Fibroblast of lung (primary cell): ENCODE measurements at places on chromosomes 7 and 10. TPM values are rescaled to one million over a fixed set of nuclear protein-coding genes. Genes with fewer than 3 reads are reported as not detected.

DNA sequence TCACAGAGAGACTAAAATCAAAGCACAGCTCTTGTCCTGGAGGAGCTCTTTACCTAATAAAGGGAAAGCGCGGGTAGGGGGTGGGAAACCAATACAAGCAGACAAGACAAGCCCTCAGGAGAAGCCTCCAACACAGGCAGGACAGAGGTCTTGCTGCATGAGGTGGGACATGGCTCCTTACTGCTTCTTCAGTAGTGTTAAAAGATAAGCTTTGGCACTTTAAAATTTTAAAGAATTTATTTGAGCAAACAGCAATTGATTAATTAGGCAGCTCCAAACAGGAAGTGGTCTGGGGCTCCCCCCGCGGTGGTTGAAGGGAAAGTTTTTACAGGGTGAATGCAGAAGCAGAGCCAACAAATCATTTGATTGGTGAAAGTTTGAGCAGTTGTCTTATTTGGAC lies 50.3 kb upstream of the MACC1 start:
- no peak for DNase-seq

DNA sequence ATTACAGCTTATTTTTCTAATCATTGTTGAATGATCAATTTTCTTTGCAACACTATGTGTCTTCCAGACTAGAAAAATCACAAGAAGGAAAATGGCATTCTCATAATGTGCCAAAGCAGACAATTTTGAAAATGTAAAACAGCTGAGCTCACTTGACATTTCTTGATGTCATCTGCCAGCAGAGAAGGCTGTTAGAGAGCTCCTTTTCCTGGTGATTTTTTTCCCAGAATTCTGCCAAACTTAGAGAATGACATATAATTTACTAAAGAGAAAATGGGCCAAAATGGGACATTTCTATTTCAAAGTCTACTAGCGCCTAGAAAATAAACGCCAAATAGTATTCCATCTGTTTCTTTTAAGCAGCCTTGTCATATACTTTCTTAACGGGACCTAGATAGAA lies 88.9 kb upstream of the CSTF2T start:
- DNase-seq: no peak

- DNase-seq: no peak
These were observed 172.8 kb upstream of the CTBP2 start for GRCh38 chr10:125333209-125333591.

GRCh38 chr7:3070908-3071307 lies 27.2 kb upstream of the CARD11 start:
- DNase-seq: no peak

DNA sequence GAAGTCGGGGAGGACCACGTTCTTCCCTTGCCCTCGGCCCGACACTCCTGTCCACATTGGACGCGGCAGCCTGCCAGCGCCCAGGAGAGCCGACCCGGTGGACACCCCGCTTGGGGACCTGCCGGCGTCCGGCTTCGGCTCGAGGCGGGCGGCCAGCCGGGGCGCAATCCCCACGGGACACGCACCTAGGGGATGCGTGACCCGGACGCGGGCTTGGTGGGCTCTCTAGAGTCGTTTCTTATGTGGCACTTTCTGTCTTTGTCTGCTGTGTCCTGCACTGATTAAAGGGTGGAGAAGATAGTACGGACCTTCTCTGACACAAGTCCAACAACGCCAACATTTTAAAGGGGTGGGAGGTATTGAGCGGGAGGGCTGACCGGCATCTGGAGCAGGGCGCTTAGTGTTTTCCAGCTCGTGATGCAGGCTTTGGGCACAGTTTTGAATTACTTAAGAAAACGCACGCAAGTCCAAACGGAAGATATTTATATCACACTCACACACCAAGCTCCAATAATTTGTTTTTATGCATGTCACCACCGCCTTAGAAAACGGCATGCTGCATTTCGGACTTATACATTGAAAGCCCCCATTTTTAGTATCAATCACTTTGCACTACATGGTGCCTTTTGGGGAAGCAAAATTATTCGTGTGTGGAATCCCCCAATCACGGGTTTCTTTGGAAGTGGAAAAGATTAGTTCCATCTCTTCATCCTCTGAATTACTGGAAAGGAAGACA lies 3.9 kb upstream of the SPAG6 start:
- DNase-seq: no peak

GRCh38 chr10:71564194-71564820 lies 155.3 kb downstream of the C10orf105 start:
- no peak for DNase-seq

GRCh38 chr7:106465704-106466468 lies 181.1 kb upstream of the NAMPT start:
- DNase-seq: peak; percentile 25

GRCh38 chr10:91091780-91092179 lies 128.7 kb upstream of the PCGF5 start:
- DNase-seq: no peak

DNA sequence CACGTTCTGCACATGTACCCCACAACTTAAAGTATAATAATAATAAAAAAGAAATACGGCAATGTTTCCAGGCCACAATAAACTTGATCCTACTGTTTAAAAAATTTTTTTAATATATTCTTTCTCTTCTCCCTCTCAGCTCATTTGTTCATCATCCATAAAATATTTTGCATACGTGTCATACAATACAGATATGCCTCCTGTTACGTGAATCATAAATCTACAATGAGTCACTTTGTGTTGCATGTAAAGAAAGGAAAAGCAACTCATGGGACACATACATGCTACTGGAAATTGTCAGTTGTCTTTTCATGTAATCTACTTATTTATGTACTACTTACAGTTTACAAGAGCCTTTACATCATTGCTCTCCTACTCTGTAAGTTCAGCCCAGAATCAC lies 1.1 kb upstream of the TECTB start:
- no peak for DNase-seq

DNA sequence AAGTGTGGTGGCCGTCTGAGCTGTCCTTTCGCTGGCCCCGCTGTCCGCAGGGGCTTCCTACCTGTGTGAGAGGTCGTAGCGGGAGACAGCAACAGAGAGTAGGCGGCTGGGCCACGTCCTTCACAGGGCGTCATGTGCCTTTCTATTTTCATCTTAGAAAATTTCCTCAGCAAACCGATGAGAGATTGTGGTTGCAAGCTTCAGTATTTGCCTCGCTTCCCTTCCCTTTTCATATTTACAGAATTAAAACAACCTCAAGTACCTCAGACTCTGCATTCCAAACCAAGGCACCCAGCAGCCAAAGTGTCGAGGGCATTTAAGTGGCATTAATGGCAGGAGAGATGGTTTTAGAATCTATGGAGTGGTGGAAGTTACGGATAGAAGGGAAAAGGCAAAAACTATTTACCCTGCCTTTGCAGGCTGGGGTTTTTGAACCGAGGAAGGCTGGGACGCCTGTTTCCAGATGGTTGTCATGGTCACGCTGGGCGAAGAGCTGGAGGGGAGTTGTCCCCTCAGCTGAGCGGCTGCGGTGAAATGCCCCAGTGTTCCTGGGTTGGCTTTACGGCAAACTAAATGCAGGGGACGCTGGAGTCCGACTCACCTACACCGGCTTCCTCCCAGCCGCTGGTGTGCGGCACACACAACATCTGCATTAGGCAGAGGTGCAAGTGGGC lies 41.9 kb downstream of the WIPI2 start:
- no peak for DNase-seq

DNA sequence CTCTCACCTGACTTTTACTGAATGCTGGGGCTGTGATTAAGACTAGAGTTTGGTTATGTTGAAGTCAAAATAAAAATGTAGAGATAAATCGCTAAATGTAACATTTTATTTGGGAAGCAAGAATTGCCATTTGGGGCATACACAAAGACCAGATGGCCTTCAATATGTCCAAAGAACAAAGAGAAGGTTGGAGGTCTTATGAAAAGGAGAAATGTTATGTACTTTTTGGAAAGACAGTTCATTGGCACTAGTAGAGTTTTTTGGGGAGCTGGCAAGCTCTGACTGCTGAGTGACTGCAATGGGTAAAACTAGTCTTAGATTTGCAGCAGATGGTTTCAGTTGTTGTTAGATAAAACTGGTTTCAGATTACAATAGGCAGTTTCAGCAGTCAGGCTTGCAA lies 35.6 kb upstream of the GALNT17 start:
- no peak for DNase-seq

GRCh38 chr10:115801457-115801856 lies 471.5 kb downstream of the GFRA1 start:
- peak; percentile 2 for DNase-seq

- DNase-seq: peak; percentile 74
These were observed 63.6 kb upstream of the HGF start for GRCh38 chr7:81833401-81833800.

DNA sequence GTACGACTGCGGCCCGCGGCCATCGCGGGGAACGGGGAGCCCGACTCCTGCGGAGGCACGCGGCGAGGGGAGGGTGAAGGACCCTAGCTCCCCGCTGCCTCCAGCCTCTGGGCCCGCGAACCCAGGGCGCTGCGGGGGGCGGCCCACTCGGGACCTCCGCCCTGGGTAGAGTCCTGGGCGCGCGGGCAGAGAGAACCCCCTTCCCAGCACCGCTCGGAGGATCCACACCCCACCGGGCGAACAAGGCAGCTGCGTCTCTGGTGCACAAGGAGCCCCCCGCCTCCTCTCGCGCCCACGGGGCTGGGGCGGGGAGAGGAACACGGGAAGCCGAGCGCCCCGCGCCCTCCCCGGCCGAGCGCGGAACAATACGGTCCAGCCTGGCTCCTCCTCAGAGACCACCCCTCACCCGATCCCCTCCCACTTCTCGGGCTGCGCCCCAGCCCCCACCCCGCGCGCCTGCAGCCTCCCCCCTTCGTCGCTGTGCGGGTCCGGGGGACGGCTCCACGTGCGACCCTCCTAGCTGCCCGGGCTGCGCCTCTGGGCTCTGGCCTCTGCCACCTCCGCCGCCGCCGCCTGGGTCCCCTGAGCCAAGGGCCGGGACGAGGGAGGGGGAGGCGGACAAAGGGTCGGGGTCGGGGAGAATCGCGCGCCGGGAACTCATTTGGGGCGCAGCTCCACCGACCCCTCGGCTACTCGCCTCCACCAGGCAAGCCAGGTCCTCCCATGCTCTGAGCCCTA lies at the start of gene WDR86:
WDR86 (minus strand) TSS at position 372 of the 738 bp plus-strand sequence. CDS start 449 bp downstream, outside the sequence.
- no peak for DNase-seq

GRCh38 chr10:51183783-51184182 lies 109.5 kb downstream of the PRKG1 start:
- no peak for DNase-seq

DNA sequence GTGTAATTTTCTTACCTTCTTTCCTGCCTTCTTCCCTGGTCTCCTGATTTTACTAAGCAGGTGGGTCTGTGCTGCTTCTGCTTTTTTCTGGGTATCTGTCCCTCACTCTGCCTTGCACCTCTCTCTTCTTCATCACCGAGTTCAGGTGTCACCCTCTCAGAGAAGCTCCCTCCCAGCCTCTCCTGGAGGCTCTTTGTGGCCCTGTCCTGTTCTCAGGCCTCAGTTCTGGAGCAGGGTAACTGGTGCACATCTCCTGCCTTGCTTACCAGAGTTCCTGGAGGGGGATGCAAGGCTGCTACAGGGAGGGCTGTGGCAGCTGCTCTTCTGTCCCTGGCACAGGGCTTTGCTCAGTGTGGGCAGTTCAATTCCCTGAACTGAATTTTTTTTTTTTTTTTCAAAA lies 66.1 kb downstream of the RBM33 start:
- no peak for DNase-seq

GRCh38 chr10:103657061-103657591 lies 163.6 kb downstream of the NEURL1 start:
- no peak for DNase-seq

DNA sequence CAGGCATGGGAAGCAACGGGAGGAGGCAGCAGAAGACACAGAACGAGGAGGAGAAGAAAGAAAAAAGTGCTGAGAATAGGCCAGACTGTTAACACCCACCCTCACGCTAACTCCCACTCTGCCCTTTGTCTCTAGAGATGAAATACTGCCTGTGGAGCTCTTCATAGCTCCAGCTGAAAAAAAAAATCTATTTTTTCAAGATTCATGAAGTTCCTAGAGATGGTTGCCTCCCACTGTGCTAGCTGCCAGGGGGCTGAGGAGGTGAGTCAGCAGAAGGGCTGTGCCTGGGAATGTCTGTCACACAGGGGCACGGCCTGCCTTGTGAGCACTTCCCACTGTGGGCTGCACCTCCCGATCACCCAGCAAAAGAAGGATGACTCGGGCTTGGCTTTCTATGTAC lies 144.5 kb downstream of the RNF216 start:
- peak; percentile 85 for DNase-seq

- peak; percentile 93 for DNase-seq
These were observed 24.5 kb downstream of the RPA3 start for GRCh38 chr7:7693881-7694280.

DNA sequence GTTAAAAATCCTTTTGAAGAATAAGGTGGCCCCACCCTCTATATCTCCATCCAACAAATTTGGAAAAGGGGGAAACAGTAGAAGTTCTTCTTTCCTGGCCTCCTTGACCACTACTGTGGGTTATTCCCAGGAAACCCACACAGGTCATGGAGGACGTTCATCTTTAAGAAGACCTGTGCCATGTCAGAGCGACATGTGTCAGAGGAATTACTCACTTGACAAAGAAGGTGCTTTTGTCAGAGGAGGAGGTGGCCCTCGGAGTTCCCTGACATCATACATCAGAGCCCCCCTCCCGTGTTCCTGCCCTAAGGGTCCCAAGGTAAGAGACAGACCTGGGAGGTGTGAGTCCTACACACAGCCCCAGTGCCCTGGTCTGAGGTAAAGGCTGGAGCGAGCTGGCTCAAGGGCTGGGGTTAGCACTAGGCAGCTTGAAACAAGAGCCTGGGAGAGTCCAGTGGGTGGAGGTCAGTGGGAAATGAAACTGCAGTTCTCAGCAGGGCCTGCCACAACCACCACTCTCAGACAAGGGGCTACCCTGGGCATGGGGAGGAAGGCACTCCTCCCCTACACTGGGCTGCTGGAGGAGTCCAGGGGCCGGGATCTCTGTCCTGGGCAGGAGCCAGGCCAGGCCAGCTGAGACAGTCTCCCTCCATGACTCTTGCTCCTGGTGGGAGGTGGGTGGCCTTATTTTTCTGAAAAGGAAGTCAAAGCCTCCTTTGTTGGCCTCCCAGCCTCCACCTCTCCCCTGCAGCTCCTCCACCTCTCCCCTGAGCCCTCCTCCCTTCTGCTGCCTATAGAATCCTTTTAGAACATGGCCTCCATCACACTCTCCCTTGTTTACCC lies 21.8 kb upstream of the ZMIZ1 start:
- no peak for DNase-seq

The PLCE1 gene
- 0.52 and 1.2 TPM in 2 replicates for polyA plus RNA-seq

The CYP3A7 gene
- 0.16 and 0.44 TPM in 2 replicates for polyA plus RNA-seq

The IQUB gene
- polyA plus RNA-seq: 0.03 and 0.09 TPM in 2 replicates

The TRIM50 gene
- not detected in 2 replicates for polyA plus RNA-seq

The KCNIP2 gene
- 0.16 and 0.37 TPM in 2 replicates for polyA plus RNA-seq

The NXPH1 gene
- not detected in 2 replicates for polyA plus RNA-seq
